ENCODE measurements at places on chromosomes 5 and 9.

DNA sequence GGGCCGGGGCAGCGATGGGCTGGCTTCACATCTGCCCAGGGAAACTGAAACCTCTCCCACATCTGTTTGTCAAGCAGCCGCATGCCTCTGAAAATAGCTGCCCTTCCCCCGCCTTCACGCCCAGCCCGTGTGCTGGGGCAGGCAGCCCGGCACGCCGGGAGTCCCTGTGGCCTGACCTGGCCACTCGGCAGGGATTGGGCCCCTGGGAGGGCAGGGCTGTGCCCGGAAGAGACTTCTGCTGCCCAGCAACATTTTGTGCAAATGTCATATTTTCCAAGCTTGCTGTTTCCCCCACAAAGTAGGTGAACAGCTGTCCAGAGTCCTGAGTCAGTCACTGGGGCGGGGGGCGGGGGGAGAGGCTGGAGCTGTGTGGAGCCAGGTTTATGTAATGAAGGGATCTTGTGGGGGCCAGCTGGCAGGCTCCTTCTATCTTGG, 8.2 kb downstream of the COL27A1 start:
- DNase-seq: no peak

GRCh38 chr9:31629292-31629691, 755.2 kb upstream of the ACO1 start:
- DNase-seq: no peak

- no peak for DNase-seq
These were observed 1.9 kb downstream of the CD274 start for GRCh38 chr9:5452286-5452609.

DNA sequence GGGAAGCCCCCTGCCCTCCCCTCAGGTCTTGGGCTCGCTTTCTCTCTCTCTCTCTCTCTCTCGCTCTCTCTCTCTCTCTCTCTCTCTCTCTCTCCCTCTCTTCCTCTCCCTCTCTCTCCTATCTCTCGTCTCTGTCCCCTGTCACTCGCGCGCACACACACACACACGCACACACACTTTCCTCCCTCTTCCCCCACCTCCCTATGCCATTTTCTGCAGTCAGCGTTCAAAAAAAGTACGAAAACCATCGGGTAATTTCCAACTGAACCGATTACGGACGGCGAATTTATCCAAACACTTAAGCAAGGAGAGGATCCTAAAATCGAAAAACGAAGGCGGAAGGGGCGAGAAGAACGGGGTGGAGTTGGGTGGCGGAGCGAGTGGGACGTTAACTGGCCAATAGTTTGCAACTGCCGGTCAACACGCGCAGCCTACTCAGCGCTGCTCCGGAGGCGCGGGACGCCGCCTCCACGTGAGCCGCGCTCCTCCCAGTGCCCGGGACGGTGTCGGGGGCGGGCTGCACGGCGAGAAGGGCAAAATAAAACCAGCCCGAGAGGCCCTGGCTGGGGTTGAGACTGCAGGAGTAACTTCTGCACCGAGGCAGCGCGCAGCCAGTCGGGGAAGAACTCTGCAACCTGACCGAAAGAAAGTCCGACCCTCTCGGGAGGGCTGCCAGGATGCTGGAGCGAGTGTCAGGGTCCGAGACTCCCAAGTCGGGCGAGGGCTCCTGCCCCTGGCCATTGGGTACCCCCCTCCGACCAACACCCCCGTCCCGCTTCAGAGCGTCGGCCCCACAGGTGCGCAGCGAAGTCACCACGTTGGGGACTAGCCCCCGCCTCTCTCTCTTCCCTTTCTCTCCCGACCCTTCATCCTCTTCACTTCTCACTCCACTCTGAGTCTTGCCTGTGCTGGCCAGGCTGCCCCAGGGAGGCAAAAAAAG, 24.9 kb upstream of the ELAVL2 start:
- no peak for DNase-seq

DNA sequence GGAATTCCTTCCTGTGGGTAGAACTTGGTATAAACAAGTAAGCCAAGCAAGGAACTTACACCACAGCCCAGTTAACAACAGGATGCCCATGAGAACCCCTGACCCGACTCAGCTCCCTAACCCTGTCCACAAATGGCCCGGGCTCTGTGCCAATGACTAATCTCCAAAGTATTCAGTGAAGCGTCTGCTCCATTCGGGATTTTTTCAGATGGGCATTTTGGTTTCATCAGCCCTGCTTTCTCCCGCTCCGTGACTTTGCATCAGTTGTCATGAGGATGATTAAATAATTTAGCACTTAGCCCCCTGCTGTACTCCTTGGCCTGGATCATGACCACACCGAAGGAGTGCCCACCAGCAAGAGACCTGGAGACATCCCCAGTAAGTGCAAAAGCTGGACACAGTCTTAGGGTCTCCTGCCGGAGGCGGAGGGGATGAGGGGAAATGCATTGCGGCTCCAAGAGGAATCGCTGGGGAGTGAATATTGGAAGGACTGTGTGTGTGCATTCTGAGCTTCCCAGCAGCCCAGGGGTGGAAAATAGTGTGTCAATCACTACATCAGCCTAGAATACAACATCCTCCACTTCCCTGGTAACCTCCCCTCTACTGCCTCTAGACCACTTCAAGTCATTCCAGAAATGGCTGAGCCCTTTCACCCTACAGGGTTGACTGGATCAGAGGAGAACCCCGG, 41.4 kb upstream of the DNAH5 start:
- no peak for DNase-seq

- DNase-seq: no peak
These were observed 11.3 kb downstream of the RALGPS1 start for GRCh38 chr9:126925876-126926275.

DNA sequence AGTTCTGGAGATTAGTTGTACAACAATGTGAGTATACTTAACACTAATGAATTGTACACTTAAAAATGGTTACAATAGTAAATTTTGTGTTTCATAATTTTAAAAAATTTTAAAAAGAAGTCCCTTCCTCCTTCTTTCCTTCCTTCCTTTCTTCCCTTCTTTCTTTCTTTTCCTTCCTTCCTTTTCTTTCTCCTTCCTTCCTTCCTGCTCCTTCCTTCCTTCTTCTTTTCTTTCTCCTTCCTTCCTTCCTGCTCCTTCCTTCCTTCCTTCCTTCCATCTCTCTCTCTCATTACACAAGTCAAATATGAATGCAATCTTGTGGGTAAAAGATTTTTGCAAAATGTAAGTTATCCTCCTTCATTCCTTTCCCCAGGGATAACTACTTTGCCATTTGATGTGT, 97.1 kb upstream of the TBCA start:
- no peak for DNase-seq

Data from hematopoietic multipotent progenitor cell treated with erythropoietin and hydrocortisone succinate and interleukin-3 and kit ligand, for 17 days (in vitro differentiated cells).